ENCODE measurements at places on chromosomes 3 and 15.
A peak's percentile ranks its signal among the peaks of the same experiment; 100 is the strongest.

DNA sequence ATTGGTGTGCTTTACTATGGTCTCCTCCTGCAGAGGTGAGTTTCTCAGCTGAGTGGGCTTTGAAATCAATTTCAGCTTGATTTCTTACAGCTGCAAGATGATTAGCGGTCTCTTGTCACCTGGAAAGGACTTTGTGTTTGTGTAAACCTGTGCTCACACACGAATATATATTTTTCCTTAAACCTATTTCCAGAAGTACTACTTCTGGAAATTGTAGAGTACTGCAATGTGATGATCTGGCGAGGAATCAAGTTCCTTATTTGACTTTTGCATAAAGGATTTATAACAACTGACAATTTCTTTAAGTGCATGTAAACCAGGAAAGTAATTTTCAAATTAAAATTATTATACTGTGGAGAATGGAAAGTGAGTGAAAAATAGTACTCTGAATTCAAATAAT, 2.1 kb downstream of the MCTP2 start:
- H3K27ac ChIP-seq = no peak overlapping the region
- no peak overlapping the region for H3K4me3 ChIP-seq
- DNase-seq = no peak
- H3K36me3 ChIP-seq = no peaks in the 10 kb centered on the region
- H3K27me3 ChIP-seq = peaks cover 4% of the 10 kb centered on the region
- H3K4me1 ChIP-seq = peaks cover 4% of the 10 kb centered on the region

- peaks cover 3% of the 10 kb centered on the region for H3K27me3 ChIP-seq
- peaks cover 7% of the 10 kb centered on the region for H3K36me3 ChIP-seq
- no peak overlapping the region for H3K27ac ChIP-seq
- DNase-seq = no peak
- peaks cover 24% of the 10 kb centered on the region for H3K4me1 ChIP-seq
- H3K4me3 ChIP-seq = no peak overlapping the region
Observed at GRCh38 chr3:169410430-169410829, 253.1 kb downstream of the MECOM start.

DNA sequence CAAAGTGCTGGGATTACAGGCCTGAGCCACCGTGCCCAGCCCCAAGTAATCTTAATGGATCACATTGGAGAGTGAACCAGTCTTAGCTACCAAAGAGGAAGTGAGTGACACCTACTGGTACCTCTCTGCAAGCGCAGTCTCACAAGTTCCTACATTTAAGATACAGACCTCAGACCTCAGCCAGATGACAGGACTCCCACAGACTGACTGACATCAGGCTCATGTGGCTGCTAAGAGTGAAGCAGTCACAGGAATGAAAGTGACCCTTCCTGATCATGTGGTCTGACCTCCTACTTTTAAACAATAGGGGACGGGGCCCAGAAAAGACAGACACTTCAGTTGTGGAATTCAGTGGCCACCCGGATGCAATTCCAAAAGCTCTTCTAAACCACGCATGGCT, 36.3 kb upstream of the GNB5 start:
- no peak overlapping the region for H3K27ac ChIP-seq
- H3K27me3 ChIP-seq = no peaks in the 10 kb centered on the region
- peak overlapping the region; percentile 14 for H3K4me3 ChIP-seq

GRCh38 chr3:50542177-50543034, 25.1 kb downstream of the C3orf18 start:
- H3K27ac ChIP-seq = no peak overlapping the region
- peaks cover 16% of the 10 kb centered on the region for H3K4me1 ChIP-seq
- peak; percentile 84 for DNase-seq
- no peak overlapping the region for H3K4me3 ChIP-seq
- H3K36me3 ChIP-seq = no peaks in the 10 kb centered on the region

- peaks cover 4% of the 10 kb centered on the region for H3K36me3 ChIP-seq
- H3K27ac ChIP-seq = no peak overlapping the region
- no peak for DNase-seq
- H3K4me1 ChIP-seq = peaks cover 42% of the 10 kb centered on the region
- peaks cover 8% of the 10 kb centered on the region for H3K27me3 ChIP-seq
Observed at GRCh38 chr3:150414258-150414657, 6.2 kb downstream of the TSC22D2 start.

GRCh38 chr3:24182756-24183155, 237.7 kb downstream of the NR1D2 start:
- H3K27me3 ChIP-seq = no peaks in the 10 kb centered on the region
- H3K4me1 ChIP-seq = no peaks in the 10 kb centered on the region
- H3K27ac ChIP-seq = no peak overlapping the region
- DNase-seq = no peak
- H3K36me3 ChIP-seq = no peaks in the 10 kb centered on the region

GRCh38 chr15:80832686-80833085, 53.5 kb downstream of the CEMIP start:
- no peak for DNase-seq
- no peak overlapping the region for H3K4me3 ChIP-seq
- peaks cover 4% of the 10 kb centered on the region for H3K4me1 ChIP-seq
- no peaks in the 10 kb centered on the region for H3K36me3 ChIP-seq

DNA sequence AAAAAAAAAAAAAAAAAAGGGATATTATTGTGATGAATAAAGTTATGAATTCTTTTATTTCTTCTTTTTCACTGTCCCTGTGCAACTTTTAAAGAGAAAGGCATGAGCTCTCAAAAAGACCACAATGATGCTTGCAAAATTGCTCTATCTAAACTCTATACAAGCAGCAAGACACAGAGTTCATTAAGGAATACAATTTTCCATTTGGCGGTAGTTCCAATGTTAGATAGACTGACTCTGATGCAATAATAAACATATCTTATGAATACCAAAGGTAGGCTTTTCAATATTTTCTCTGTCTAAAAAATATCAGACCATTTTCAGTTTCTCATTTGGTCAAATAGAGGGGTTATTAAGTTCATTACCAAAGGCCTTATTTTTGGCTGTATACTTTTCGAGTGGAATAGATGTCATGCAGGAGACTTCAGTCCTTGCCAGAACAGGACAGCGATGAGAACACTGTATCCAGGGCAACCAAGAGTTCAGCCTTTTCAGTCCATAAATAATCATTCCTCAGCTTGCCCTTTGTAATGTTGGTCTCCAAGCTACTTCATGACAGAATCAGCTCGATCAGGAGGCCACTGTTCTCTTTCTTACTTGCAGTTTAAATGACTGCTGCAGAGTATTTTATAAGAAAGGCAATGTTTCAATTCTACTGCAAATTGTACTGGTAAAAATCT, 162.9 kb upstream of the FAM3D start:
- no peaks in the 10 kb centered on the region for H3K27me3 ChIP-seq
- no peaks in the 10 kb centered on the region for H3K36me3 ChIP-seq
- no peak for DNase-seq
- H3K4me3 ChIP-seq = no peak overlapping the region
- H3K27ac ChIP-seq = no peak overlapping the region

GRCh38 chr15:67824197-67824968, 926 bp upstream of the SKOR1 start:
- peak overlapping the region; percentile 6 for H3K27ac ChIP-seq
- H3K36me3 ChIP-seq = peaks cover 6% of the 10 kb centered on the region
- H3K27me3 ChIP-seq = peaks cover 39% of the 10 kb centered on the region
- H3K4me3 ChIP-seq = peak overlapping the region; percentile 39
